ENCODE measurements at places on chromosomes 5 and 9.
A peak's percentile ranks its signal among the peaks of the same experiment; 100 is the strongest.

GRCh38 chr5:175321927-175322532 lies 122.0 kb downstream of the DRD1 start:
- peak; percentile 21 for DNase-seq

DNA sequence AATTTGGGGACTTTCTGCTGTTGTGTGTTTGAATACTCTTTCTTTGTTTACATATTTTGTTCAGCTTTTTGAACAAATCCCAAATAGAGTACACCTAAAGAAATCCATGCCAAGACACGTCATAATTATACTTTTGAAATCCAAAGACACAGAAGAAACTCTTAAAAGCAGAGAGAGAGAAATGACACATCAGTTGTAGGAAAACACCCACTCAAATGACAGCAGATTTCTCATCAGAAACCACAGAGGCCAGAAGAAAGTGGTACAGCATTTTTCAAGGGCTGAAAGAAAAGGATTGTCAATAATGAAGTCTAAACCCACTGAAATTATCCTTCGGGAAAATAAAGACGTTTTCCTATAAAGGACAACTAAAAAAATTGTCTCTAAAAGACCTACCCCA lies 378.6 kb downstream of the GADD45G start:
- DNase-seq = no peak

- peak; percentile 19 for DNase-seq
Observed at GRCh38 chr5:41925555-41925951, 472 bp downstream of the FBXO4 start.

- DNase-seq = peak; percentile 38
Observed at GRCh38 chr9:124399323-124399967, 15.8 kb downstream of the PSMB7 start.

DNA sequence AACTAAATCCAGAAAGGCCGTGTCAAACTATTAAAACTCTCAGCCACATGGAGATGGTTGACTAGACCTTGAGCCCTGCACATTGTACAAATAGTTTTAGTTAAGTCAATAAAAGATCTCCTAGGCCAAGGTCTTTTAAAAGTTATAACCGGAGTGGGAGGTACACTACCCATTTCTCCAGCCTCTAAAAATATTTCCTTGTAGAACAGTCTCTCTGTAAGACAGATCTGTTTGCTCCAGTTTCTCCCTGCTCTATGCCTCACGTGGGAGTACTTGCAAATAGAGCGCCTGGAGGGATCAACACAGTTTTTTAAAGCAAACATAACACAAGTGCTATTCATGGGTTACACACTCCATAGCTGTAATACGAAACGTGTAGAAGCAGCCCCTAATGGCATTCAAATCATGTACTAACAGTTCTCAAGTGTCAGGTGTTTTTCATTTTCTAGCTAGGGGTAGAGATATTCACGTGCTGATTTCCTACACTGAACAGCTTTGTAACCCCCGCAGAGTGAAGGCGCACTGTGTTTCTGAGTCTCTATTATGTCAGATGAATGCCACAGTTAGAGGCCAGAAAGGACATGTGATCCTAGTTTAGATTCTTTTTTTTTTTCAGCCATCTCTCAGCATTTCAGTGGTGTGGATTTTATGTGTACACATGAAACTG lies 703.4 kb upstream of the GRAMD2B start:
- no peak for DNase-seq

DNA sequence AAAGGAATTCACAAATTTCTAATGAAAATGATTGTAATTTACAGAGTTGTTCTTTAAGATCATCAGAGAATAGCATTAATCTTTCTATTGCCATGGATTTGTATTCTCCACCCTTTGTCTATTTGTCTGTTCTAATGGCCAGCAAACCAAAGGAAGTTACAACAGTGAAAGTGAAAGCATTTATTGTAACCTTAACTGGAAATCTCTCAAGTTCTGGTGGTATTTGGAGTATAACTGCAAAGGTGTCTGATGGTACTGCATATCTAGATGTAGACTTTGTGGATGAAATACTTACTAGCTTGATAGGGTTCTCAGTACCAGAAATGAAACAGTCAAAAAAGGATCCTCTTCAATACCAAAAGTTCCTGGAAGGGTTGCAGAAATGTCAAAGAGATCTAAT lies 21.7 kb downstream of the RMI1 start:
- no peak for DNase-seq

- no peak for DNase-seq
Observed at GRCh38 chr9:32723789-32724325, 59.5 kb upstream of the TMEM215 start.

DNA sequence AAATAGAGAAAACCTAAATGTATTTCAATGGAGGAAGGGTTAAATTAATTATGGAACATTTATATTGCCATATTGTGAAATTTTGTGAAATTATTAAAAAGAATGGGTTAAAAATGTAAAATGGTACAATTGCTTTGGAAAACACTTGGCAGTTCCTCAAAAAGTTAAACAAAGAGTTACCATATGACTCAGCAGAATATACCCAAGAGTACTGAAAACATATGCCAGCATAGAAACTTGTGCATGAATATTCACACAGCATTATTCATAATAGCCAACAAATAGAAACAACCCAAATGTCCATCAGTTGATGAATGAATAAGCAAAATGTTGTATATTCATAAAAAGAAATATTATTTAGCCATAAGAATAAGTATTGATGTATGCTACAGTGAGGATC lies 181.0 kb upstream of the MAST4 start:
- DNase-seq = no peak

DNA sequence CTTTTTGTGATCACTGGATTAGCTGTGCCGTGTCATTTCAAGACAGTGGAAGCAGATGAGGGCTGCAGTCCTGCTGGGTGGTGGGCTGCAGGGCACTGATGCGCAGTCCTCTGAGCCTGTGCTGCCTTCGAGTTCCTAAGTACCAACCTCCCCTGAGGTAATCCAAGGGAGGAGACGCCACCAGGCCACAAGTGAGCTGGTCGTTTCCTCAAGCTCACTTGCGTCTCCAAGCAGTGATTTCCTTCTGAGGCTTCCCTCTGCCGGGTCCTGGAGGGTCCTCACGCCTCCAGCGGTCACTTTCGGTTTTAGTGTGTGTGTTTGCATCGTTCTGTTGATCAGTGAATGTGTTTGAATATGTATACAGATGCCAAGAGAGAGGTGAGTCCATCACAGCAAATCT lies 115.7 kb downstream of the TRIO start:
- DNase-seq = no peak

Measured in mucosa of gallbladder (tissue), 1 donor.